Stimulated activated CD4-positive, alpha-beta T cell treated with anti-CD3 and anti-CD28 coated beads, Interleukin-4, amount 100 ng/mL, for 4 hours (primary cell): ENCODE measurements at places on chromosomes 11 and 22.

GRCh38 chr11:27616711-27617110 lies 83.5 kb downstream of the BDNF start:
- no peak for DNase-seq

GRCh38 chr11:105790840-105791239 lies 181.0 kb downstream of the GRIA4 start:
- no peak for DNase-seq

GRCh38 chr11:66494935-66495334 lies 14.7 kb downstream of the DPP3 start:
- no peak for DNase-seq

DNA sequence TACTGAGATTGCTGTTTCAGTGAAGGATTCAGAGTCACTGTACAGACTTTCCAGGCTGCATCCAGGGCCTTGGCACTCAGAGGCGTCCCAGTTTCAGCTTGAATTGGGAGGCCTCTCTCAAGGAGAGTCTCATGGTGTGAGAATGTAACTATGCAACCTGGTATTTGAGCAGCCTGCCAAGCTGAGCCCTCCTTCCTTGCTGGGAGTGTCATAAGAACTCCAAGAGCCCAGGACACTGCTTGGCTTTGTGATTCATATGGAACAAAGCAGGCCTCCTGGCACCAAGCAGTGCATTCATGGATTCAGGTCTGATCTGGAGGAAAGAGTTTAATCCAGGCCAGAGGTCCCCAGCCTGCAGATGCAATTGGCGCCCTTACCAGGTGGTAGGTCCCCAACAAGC lies 171.7 kb downstream of the DBX1 start:
- DNase-seq = no peak

GRCh38 chr11:87252869-87253268 lies 215.1 kb downstream of the TMEM135 start:
- DNase-seq = no peak

GRCh38 chr11:88353835-88354496 lies 16.4 kb upstream of the CTSC start:
- DNase-seq = no peak

GRCh38 chr11:1226226-1226985 lies 3.5 kb downstream of the MUC5B start:
- no peak for DNase-seq

DNA sequence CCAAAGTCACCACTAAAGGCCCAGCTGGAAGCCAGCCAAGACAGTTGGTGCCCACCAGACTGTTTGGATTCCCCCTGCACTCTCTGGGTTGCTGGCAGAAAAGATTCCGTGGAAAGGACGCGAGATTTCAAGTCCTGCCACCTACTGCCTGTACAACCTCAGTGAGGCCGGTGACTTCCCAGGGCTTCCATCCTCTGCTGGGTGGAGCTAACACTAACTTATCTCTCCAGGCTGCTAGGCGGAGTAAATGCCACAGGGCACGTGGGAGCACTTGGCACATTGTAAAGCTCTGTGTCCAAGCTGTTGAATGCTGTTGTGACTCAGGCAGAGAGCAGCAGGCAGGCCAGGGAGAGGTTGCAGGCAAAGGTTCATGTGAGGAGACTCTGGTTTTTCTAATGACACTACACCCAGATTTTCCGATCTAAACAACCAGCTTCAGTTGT lies 50.9 kb upstream of the CDON start:
- DNase-seq = no peak

- DNase-seq = no peak
Observed at GRCh38 chr22:35544827-35545226, 4.2 kb downstream of the RASD2 start.

GRCh38 chr22:45859231-45860161 lies 117.5 kb downstream of the WNT7B start:
- DNase-seq = no peak

DNA sequence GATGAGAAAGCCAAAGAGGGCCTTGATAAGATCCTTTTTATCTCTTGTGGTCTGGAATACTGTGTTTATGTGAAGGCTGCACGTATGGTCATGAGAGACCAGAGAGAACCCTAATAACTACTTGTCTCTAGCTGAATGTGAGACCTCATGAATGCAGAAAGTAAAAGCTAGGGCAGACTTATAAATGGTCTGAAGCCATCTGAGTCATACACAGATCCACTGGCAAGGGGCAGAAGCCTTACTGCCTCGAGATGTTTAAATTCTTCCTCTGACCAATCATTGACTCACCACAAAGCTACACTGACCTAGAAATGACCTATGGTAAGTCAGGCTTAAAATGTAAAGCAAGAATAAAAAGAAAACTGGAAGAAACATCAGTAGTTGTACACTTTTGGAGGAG lies 22.7 kb upstream of the OR4B1 start:
- no peak for DNase-seq

DNA sequence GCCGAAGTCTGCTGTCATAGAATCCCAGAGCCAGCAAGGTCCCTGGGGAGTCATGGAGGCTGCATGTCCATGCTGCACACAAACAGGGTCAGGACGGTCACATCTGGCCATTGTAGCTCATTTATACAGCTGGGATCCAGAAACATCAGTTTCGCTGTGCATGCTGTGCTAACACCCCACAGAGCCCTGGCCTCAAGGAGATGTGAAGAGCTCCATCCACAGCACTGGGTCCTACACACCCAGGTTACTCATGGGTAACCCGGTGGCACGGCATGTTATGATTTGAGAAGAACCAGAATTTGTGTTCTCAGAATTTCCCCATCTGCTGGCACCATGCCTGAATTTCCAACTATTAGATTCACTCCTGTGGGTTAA lies 146.3 kb upstream of the ARHGAP20 start:
- no peak for DNase-seq

- no peak for DNase-seq
Observed at GRCh38 chr22:42696331-42696967, 24.2 kb downstream of the A4GALT start.

GRCh38 chr11:6321356-6321755 lies 1.1 kb upstream of the CAVIN3 start:
- DNase-seq = no peak

DNA sequence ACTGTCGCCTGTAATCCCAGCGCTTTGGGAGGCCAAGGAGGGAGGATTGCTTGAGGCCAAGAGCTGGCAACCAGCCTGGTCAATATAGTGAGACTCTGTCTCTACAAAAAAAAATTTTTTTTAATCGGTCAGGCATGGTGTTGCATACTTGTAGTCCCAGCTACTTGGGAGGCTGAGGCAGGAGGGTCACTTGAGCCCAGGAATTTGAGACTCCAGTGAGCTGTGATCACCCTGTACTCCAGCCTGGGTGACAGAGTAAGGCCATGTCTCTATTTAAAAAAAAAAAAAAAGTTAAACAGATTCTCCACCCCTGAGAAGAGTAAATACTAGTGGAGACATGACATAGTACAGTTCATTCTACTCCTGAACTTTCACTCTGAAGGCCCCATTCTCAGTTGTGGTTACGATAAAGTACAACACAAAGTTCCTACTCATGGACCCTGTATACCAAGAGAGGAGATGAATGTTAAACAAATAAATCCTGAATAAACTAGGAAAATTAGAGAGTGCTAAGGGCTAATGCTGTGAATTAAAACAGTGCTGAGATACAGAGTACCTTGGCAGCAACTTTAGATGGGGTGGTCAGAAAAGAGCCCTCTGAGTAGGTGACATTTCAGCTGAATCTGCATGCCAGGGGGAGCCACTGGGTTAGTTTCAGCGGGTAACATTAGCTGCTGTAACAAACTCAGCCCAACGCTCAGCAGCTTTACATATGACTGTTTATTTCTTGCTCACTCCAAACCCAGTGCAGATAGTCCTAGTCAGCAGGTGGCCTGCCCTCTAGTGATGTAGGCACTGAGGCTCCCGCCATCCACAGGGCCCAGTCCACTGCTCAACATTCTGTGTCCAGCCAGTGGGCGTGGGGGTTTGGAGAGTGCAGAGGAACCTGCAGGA lies 75.1 kb downstream of the DBX1 start:
- no peak for DNase-seq
